ENCODE measurements at places on chromosomes 7 and 10.

GRCh38 chr7:50608196-50608906, 43.1 kb upstream of the DDC start:
- no peak for DNase-seq

GRCh38 chr7:7701527-7701926, 16.9 kb downstream of the RPA3 start:
- DNase-seq, result no peak

- peak; percentile 4 for DNase-seq
These were observed 49.6 kb upstream of the GPR158 start for GRCh38 chr10:25125201-25125611.

GRCh38 chr10:110209454-110209925, 2.1 kb downstream of the MXI1 start:
- peak; percentile 2 for DNase-seq

- DNase-seq, result peak; percentile 15
These were observed at the start of gene AIFM2 for GRCh38 chr10:70132098-70133029. Gene AIFM2, minus strand, starts transcription at chr10:70132825. Its CDS starts 8,741 bp downstream, at chr10:70124084.

DNA sequence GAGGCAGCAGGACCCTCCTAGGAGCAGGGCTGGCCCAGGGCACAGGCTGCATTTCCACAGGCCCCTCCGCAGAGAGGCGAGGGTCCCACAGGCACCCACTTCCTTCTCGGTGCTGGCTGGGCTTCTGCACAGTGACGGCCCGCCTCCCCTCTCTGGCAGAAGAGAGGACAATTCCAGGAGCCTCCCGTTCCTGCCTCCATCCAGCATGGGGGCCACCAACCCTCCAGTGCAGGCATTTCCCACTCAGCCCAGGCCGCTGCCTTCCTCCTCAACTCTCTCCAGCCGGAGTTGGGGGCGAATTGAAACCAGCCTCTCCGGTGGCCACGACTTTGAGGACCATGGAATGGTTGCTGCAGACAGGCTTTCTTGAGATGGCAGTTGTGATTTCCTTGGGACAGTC, 125.0 kb upstream of the PPP2R2D start:
- DNase-seq, result no peak

DNA sequence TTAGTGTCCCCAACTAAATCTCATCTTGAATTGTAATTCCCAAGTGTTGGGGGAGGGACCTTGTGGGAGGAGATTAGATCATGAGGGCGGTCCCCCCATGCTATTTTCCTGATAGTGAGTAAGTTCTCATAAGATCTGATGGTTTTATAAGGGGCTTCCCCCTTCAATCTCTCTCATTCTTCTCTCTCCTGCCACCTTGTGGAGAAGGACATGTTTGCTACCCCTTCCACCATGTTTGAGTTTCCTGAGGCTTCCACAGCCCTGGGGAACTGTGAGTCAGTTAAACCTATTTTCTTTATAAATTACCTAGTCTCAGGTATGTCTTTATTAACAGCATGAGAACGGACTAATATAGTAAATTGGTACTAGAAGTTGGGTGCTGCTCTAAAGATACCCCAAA, 365.6 kb downstream of the ANKRD7 start:
- DNase-seq, result peak; percentile 28

DNA sequence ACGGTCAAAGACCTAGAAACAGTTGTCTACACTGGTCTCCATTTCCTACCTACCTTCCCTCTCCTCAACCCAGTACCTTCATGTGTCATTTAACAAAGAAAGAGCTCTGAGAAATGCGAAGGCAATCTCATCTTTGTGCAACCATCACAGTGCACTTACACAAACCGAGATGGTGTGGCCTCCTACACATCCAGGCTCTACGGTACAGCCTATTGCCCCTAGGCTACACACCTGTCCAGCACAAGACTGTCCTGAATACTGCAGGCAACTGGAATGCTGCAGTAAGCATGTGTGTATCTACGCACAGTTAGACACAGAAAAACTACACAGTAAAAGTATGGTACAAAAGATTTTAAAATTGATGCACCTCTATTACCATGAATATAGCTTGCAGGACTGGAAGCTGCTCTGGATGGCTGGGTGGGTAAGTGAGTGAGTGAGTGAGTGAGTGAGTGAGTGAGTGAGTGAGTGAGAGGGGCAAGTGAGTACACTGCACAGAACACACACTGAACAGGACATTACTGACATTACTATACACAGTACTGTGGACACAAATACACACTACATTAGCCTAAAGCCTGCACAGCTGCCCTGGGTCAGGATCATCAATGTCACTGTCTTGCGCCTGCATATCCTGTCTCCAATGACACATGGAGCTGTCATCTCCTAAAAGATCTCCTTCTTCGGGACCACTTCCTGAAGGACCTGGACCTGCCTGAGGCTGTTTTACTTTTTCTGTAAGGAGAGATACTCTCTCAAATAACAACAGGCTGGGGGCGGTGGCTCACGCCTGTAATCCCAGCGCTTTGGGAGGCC, 18.5 kb downstream of the ITGB1 start:
- DNase-seq, result no peak

- no peak for DNase-seq
These were observed 118.8 kb downstream of the EBF3 start for GRCh38 chr10:129845111-129845753.

- no peak for DNase-seq
These were observed 20.2 kb downstream of the HPS6 start for GRCh38 chr10:102085336-102085735.

DNA sequence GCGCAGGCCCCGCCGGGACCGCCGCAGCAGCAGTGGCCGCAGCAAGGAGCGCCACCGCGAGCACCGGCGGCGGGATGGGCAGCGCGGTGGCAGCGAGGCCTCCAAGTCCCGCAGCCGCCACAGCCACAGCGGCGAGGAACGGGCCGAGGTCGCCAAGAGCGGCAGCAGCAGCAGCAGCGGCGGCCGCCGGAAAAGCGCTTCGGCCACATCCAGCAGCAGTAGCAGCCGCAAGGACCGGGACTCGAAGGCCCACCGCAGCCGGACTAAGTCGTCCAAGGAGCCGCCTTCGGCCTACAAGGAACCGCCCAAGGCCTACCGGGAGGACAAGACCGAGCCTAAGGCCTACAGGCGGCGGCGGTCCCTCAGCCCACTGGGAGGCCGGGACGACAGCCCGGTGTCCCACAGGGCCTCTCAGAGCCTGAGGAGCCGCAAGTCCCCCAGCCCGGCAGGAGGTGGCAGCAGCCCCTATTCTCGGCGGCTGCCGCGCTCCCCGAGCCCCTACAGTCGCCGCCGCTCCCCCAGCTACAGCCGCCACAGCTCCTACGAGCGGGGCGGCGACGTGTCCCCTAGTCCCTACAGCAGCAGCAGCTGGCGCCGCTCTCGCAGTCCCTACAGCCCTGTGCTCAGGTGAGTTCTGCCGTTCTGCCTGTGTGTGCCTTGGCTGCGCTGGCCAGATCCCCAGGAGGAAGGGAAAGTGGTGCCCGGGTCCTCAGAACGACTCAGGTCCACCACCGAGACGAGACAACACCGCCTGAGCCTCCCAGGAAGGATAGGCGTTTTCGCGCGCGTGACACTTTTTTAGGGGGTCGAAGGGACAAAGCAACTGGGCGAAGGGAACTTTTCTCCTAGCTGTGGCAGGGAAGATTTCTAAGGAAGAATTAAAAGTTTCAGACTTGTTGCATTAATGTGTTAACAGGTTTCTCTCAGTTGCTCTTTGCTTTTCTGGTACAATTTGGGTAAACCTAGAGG, 1.5 kb downstream of the CDK13 start:
- peak; percentile 59 for DNase-seq

DNA sequence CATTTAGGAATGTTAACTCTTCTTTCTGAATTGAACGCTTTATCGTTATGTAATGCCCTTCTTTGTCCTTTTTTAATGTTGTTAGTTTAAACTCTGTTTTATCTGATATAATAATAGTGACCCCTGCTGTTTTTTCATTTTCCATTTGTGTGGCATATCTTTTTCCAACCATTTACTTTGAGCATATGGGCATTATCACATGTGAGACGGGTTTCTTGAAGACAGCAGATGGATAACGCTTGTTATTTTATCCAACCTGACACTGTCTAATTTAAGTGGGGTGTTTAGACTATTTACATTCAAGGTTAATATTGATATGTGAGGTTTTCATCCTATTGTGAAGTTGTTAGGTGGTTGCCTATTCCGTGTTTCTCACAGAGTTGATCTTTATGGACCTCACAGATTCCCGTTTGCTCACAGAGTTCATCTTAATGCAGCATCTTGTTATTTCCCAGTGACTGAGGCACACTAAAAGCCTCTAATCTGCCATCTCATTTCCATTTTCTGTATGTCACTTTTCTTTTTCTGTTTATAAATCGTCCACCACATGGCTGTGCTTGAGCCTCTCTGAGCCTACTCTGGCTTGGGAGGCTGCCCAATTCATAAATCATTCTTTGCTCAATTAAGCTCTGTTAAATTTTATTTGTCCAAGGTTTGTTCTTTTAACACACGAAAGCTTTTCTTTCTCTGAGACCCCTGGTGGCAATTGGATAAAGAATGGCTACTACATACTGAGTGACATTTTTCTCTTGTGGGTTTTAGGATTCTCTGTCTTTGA, 286.2 kb downstream of the HTR7 start:
- DNase-seq, result peak; percentile 4

DNA sequence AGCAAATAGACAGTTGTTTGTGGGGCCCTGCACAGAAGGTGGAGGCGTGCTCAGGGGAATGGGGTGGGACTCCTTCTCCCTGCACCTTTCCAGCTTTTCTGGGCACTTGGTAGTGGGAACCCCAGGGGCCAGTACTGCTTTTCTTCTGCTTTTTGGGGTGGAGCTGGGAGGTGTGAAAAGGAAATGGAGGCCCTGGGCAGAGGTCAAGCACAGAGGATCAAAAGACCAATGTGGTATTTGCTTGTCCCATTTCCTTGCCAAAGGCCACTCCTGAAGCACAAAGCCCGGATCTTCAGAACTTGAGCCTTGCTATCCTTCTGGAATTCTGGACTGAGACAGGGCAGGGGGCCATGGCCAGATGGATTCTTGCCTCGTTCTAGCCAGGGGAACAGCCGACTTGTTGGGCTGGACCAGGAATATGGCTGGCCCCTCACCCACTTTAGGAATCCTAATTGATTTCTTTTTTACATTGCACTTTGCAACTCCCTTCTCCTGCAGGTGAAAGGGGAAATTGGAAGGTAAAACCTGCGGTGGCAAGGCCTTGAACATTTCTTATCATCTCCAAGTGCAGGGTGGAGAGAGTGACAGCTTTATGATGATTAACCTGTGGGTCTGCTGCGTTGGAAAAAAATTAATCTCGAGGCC, 26.5 kb downstream of the ADRA2A start:
- no peak for DNase-seq

DNA sequence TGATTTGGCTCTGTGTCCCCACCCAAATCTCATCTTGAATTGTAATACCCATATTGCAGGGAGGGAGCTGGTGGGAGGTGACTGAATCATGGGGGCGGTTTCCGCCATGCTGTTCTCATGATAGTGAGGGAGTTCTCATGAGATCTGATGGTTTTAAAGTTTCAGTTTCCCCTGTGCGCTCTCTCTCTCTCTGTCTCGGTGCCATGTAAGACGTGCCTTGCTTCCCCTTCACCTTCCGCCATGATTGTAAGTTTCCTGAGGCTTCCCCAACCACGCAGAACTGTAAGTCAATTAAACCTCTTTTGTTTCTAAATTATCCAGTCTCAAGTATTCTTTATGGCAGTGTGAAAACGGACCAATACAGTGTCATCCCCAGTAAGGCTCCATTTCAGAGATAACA, 48.3 kb upstream of the CHCHD3 start:
- DNase-seq, result no peak

DNA sequence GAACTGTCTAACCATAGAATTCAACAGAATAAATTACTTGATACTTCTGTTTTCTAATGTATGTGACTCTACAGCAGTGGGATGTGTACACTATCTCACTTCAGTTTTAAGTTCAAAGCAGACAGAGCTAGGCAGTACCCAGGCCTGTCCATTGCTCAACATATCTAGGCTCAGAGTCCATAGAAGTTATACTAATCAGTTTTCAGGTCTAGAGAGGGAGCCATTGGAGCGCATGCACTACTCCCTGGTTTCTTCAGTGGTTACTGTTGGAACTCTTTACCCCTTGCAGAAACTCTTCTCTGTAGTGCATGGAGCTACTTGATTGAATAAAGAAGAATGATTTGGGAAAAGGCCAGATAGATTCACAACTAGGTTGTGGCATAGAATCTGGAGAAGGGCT, 4.4 kb downstream of the CD36 start:
- DNase-seq, result no peak

DNA sequence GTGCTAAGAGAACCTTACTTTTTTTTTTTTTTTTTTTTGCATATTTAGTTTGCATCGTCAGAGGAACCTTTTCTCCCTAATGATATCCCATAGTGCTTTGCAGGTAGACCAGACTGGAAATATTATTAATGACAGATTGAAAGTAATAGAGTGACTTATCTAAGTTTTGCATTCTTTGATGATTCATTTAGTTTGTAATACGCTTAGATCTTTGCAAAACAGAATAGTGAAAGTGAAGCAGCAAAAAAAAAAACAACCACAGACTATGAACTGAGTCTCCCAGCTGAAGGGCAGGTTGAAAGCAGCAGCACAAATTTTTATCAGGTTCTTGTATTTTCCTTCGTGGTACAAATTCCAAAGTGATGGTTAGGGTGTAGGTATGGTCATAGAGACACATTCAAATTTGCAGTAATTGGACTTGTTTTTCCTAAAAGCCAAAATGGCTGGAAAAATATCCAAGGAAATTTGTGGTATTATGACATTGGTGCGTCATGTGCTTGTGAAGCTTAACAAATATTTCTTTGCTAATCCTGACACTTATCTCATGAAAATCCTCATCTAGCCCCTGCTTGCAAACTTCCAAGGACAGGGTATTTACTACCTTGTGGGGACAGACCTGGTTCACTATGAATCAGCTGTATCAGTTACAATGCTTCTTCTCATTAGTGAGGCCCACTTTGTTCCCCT, 81.8 kb upstream of the CREB5 start:
- DNase-seq, result no peak

- DNase-seq, result no peak
These were observed 7.5 kb downstream of the SAMD9L start for GRCh38 chr7:93140582-93141191.

- DNase-seq, result no peak
These were observed 87.3 kb upstream of the TARP start for GRCh38 chr7:38360776-38361175.

DNA sequence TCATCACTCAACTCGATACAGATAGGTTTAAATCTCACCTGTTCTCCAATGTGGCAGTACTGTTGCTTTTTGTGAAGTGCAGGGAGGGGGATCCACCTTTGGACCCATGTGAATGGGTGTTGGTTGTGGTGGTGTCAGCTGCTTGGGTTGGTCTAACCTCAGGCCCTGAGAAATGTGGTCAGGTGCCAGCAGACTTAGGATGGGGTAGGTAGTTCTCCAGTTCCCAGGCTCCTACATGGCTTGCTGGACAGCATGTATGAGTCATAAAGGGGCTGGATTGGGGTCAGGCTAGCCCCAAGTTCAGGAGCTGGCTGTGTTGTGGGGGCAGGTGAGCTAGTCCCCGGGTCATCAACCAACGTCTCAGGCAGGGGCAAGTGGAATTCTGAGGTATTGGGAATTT, 472.6 kb upstream of the CNTNAP2 start:
- DNase-seq, result no peak

DNA sequence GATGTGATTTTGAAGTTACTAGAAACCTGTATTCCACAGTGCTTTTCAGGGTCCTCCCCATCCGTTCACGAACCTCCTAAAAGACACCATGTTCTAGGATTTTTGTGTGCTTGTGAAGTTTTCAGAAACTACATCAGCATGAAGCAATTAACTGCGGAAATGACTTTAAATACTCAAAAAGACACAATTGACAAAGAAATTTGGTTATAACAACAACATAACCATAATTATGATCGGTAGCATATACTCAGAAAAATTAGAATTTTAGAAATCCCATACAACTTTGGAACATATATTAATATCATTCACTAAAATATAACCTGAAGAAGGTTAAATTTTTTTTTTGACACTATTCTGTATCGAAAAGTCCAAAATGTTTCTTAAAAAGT, 43.8 kb upstream of the FAM20C start:
- no peak for DNase-seq
